Posterior cingulate gyrus (tissue), 11 donors: ENCODE measurements at places on chromosomes 1 and 21.

GRCh38 chr1:111882559-111882958 is 106.9 kb downstream of the KCND3 start:
- no peak for DNase-seq

DNA sequence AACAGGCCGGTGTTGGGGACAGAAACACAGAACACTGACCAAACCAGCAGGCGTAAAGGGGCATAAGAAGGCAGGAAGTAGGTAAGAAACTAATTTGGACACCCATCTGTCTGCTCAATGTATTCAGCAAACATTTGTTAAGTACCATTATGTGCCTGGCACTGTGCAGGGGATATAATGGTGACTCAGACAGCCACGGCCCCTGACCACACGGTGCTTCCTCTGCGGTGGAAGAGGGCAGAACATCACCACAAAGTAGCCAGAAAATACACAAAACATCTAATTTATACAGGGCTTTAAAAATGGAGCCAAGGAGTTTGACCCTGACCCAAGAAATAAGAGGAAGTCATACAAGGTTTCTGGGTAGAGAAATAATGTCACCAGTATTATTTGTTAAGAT is 12.9 kb downstream of the DNAJC11 start:
- no peak for DNase-seq

DNA sequence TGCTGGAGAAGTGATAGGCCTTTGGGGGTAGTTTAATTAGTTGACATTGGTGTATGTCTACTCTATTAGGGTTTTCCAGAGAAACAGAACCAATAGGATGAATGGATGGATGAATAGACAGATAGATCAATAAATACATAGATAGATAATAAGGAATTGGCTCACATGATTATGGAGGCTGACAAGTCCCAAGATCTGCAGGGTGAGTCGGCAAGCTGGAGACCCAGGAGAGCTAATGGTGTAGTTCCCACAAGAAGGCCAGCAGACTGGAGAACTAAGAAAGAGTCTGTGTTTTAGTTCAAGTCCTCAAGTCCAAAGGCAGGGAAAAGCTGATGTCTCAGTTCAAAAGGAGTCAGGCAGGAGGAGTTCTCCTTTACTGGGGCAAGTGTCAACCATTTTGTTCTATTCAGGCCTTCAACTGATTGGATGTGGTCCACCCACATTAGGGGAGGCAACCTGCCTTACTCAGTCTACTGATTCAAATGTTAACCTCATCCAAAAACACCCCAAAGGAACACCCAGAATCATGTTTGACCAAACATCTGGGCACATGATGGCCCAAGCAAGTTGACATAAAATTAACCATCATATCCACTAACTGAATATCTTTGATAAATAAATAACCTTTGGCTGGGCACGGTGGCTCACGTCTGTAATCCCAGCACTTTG is 4.5 kb upstream of the SDE2 start:
- DNase-seq, result no peak

- DNase-seq, result no peak
Observed at GRCh38 chr21:25806060-25806459, 71.3 kb downstream of the GABPA start.

GRCh38 chr21:45415188-45415942 is 10.4 kb downstream of the COL18A1 start:
- no peak for DNase-seq
